ENCODE measurements at places on chromosomes 6 and 20.

GRCh38 chr6:105483492-105483891 lies 80.6 kb upstream of the PREP start:
- no peak for DNase-seq

- DNase-seq = no peak
Measured at GRCh38 chr6:143368426-143368825, 82.1 kb downstream of the ADAT2 start.

DNA sequence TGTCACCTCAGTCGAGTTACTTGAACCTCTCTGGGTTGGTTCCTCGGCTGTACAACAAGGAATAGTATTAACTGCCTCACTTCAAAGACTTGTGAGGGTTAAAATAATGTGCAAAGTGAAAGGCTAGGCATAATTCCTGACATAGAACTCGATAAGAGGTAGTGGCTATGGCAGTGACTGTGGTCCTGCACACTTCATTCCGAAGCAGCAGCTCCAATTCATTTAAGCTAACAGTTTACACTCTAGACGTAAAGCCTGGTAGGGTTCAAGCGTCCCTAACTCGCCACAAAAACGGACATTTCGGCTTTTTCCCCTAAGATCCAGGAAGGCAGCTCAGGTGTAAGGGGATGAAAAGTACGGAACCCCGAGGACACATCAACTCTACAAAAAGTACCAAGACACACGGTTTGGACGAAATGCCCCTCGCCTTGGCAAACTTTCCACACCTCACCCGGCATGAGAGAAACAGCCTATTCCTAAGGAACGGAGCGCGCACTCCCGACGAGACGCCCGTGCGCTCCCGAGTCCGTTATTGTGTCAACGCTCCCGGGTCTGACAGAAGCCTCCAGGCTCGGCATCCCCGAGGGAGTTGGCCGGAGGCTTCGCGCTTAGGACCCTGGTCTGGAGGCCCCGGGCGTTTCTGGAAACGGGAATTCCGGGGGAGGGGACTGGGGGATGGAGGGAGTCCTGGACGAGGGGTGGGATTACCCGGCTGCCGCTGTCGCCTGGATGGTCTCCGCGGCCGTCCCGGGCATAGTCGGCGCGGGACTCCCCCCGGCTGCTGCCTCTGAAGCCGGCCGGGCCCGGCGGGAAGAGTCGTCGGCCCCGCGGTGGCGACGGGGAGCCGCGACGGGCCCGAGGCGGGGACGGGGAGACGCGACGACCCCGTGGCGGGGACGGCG lies 937 bp downstream of the ZNF318 start:
- DNase-seq = peak; percentile 46

GRCh38 chr6:19632230-19632629 lies 204.9 kb upstream of the ID4 start:
- DNase-seq = no peak

- DNase-seq = no peak
Measured at GRCh38 chr6:139820210-139820609, 445.8 kb upstream of the CITED2 start.

- DNase-seq = no peak
Measured at GRCh38 chr20:2302384-2303060, 6.7 kb downstream of the TGM3 start.

DNA sequence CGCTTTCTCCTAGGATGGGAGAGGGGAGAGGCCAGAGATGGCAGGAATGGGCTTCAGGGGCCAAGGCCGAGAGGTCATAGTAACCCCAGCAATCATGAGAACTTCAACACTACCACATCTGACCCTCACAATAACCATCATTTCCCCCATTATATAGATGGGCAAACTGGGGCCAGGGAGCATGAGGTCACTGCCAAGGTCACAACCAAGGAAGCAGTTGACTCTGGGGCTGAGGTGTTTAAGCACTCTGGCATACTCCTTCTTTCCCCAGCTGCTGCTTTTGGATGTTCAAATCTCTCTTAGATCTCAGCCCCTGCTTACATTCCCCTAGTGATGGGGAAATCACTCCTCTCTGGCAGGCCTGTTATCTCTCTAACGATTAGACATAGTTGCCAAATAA lies 39.6 kb downstream of the CDH22 start:
- no peak for DNase-seq

Data from activated T-cell treated with anti-CD3 and anti-CD28 coated beads, Interleukin-2, amount 50 U/mL, for 1 hour (primary cell).